Tibial nerve (tissue), 4 donors: ENCODE measurements at places on chromosomes 16 and 17. TPM values are rescaled to one million over a fixed set of nuclear protein-coding genes. Genes with fewer than 3 reads are reported as not detected.

The KRTAP4-16 gene
- total RNA-seq = not detected

The ZNF747 gene
- total RNA-seq = 17.4 TPM

The MT3 gene
- total RNA-seq = 92.4 TPM

The NATD1 gene
- 12.0 TPM for total RNA-seq

The SRCIN1 gene
- total RNA-seq = 0.44 TPM

The PYY gene
- total RNA-seq = not detected

The NTN1 gene
- 23.8 TPM for total RNA-seq

The CCR7 gene
- total RNA-seq = 1.5 TPM

The TMC7 gene
- 5.2 TPM for total RNA-seq

The KRT222 gene
- total RNA-seq = 8.0 TPM

The FLII gene
- 345 TPM for total RNA-seq

DNA sequence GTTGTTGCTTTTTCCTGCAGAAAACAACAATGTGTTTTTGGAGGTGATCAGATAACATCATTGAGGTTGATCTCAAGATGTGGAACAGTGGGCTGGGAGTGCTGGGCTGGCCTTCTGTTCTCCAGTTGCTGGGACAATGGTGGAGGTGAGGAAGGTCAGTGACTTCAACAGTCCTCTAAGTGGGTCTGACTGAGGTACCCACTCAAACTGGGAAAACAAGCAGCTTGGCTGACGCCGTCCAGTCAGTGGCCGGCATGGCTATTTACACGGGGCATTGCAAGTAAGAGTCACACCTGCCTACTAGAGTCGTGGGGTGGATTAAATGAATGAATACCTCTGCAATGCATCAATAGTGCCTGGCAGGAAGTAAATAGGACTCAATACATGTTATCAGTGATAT, 386.7 kb upstream of the ZFHX3 start:
- no peaks in the 10 kb centered on the region for H3K27me3 ChIP-seq
- no peak overlapping the region for H3K27ac ChIP-seq

DNA sequence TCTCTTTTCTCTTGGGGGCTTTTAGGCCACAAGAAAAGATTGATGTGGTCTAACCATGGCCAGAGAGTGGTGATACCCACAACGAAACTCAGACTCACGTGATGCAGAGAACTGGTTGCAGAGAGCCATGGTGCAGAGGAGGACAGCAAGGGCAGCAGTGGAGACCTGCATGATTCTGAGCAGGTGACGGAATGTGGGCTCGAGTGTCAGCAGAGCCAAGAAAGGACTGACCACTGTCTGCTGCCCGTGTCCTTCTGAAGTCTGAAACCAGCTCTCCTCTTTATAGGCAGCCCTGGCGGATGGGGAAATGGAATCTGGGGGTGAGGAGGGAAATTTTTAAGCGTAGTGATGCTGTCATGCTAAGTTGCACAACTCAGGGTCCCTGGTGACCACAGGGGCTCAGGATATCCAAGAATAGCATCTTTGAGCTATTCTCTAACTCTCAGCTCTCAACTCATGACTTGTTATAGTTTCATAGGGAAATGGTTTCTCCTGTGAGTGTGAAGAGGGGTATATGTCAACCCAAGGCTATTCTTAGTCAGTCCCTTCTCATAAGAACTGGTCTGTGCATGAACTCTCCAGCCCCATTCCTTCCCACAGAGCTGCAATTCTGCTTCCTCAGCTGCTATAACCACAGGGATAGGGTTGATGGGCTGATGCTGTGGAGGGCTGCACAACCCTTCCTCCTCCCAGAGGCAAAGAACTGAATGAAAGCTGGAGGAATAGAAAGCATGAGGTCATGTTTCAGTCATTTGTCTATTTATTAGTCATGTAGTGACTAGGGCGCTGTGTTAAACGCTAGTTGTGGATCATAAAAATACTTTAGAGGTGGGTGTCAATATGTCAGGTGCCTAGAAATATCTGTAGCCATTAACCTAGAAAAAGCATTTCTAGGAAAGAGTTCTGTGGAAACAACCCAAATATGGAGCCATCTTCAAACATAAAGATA, at the start of gene CCL3:
Gene CCL3, minus strand, starts transcription at position 256 of the 949 bp plus-strand sequence. Its CDS starts 85 bp downstream, at position 171.
- H3K36me3 ChIP-seq = no peaks in the 10 kb centered on the region
- no peak within 1 kb of the TSS for H3K4me3 ChIP-seq
- no peak for DNase-seq
- H3K4me1 ChIP-seq = no peaks in the 10 kb centered on the region
- no peak within 1 kb of the TSS for H3K27ac ChIP-seq

GRCh38 chr17:73791631-73792030, 147.4 kb upstream of the SDK2 start:
- H3K27ac ChIP-seq = no peak overlapping the region
- H3K4me3 ChIP-seq = no peak overlapping the region
- no peak for DNase-seq
- H3K36me3 ChIP-seq = no peaks in the 10 kb centered on the region

DNA sequence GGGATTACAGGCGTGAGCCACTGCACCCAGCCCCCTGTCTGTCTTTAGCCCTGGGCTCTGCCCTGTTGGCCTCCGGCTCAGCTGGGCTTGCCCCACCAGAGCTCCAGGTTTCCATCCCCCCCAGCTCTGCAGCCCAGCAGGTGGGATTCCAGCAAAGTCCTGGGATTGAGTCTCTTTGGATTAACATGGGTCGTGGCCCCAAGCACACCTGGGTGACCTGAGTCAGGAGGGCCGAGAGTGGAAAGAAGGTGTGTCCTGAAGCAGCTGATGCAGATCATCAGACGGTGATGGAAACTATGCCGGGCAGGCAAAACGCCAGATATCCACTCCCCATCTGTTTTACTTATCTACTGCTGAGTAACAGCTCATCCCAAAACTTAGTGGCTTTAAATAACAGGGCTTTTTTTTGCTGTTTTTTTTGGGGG, 72.5 kb downstream of the KNOP1 start:
- peaks cover 47% of the 10 kb centered on the region for H3K36me3 ChIP-seq
- peak; percentile 70 for DNase-seq
- no peaks in the 10 kb centered on the region for H3K4me1 ChIP-seq
- H3K27me3 ChIP-seq = no peaks in the 10 kb centered on the region

GRCh38 chr17:76014925-76015261, 12.2 kb downstream of the EVPL start:
- no peaks in the 10 kb centered on the region for H3K36me3 ChIP-seq
- peaks cover 9% of the 10 kb centered on the region for H3K4me1 ChIP-seq
- H3K27ac ChIP-seq = no peak overlapping the region
- H3K4me3 ChIP-seq = no peak overlapping the region
- DNase-seq = no peak

- no peak overlapping the region for H3K4me3 ChIP-seq
- H3K27me3 ChIP-seq = no peaks in the 10 kb centered on the region
- H3K4me1 ChIP-seq = peaks cover 50% of the 10 kb centered on the region
- no peak overlapping the region for H3K27ac ChIP-seq
Measured at GRCh38 chr16:30087181-30087898, 4.4 kb downstream of the TBX6 start.

GRCh38 chr17:79851461-79851817, 12.2 kb upstream of the CBX4 start:
- no peak overlapping the region for H3K27ac ChIP-seq
- H3K36me3 ChIP-seq = no peaks in the 10 kb centered on the region
- H3K27me3 ChIP-seq = no peaks in the 10 kb centered on the region
- no peak for DNase-seq
- no peak overlapping the region for H3K4me3 ChIP-seq

DNA sequence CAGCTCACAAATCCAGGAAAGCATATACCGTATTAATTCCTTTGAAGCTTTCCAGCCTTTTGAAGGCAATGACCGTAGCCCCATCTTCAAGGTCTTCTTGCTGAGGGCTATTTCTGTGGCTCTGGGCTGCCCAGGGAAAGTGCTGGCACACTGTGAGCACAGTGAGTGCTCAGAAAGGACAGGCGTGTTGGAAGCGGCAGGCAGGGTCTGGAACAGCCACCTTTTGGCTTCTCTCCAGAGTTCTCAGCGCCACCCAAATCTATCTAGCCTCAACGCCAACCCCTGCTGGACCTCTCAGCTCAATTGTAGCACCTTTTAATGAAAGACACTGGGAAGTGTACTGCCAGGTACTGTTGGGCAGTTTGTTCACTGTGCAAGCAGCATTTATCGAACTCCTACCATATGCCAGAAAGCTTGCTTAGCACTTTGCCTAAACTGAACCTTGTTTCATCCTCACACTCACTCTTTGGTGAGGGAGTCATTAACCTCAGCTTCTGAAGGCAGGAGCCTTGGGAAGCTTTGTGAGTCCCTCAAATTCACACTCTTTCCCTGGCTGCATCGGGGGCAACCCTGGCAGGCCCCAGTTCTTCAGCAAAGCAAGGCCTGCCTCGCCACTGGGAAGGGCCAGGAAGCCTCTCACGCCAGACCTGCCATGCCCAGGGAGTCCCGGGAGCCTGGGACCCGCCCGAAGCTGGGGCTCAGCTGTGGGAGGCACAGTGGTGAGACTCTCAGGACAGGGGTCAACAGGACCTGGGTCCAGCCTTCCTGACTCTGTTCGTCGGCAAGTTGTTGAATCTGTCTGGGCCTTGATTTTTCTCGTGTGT, 13.5 kb upstream of the CIBAR2 start:
- DNase-seq = no peak
- H3K4me3 ChIP-seq = no peak overlapping the region
- no peaks in the 10 kb centered on the region for H3K36me3 ChIP-seq
- H3K4me1 ChIP-seq = peaks cover 2% of the 10 kb centered on the region

DNA sequence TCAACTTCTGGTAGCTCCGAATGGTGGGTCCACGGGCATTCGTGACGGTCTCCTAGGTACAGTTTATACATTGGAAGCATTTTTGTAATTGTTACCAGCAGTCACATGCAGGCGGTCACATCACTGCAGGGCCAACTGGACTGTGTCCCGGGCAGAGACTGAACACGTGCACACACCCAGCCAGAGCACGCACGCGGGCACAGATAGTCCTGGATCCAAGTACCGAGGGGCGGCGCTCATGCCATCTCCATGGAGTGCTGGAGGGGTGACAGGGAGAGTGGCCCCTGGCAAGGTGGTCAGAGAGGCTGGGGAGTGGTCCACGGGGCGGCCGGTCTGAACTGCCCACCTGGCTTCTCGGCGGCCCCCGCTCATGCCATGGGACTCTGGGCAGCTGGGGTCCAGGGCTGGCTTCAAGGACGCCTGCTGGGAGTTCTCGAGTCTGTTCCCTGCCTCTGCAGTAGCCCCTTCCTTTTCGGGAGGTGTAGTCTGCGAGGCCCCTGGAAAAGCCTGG, 34.2 kb downstream of the BAIAP2 start:
- H3K4me1 ChIP-seq = peaks cover 18% of the 10 kb centered on the region
- H3K27me3 ChIP-seq = no peaks in the 10 kb centered on the region
- H3K4me3 ChIP-seq = no peak overlapping the region
- no peaks in the 10 kb centered on the region for H3K36me3 ChIP-seq
- no peak for DNase-seq

DNA sequence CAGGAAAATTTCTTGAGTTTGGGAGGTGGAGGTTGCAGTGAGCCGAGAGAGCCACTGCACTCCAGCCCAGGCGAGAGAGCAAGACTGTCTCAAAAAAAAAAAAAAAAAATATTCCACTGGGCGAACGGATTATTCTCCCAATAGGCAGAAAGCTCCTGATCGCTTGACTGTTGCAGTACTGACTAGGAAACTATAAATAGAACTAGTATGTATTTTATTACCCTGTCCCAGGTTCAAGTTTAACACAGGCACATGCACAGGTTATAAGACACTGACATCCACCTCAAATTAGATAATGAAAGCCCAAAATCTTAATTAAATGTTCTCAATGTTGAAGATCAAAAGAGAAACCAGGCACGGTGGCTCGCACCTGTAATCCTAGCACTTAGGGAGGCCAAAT, 11.5 kb downstream of the PARN start:
- no peak overlapping the region for H3K27ac ChIP-seq
- H3K4me1 ChIP-seq = no peaks in the 10 kb centered on the region
- no peaks in the 10 kb centered on the region for H3K27me3 ChIP-seq
- no peaks in the 10 kb centered on the region for H3K36me3 ChIP-seq
- DNase-seq = no peak
- no peak overlapping the region for H3K4me3 ChIP-seq

GRCh38 chr17:15654886-15655561, 29.1 kb downstream of the TRIM16 start:
- no peak for DNase-seq
- H3K27ac ChIP-seq = no peak overlapping the region
- no peak overlapping the region for H3K4me3 ChIP-seq

DNA sequence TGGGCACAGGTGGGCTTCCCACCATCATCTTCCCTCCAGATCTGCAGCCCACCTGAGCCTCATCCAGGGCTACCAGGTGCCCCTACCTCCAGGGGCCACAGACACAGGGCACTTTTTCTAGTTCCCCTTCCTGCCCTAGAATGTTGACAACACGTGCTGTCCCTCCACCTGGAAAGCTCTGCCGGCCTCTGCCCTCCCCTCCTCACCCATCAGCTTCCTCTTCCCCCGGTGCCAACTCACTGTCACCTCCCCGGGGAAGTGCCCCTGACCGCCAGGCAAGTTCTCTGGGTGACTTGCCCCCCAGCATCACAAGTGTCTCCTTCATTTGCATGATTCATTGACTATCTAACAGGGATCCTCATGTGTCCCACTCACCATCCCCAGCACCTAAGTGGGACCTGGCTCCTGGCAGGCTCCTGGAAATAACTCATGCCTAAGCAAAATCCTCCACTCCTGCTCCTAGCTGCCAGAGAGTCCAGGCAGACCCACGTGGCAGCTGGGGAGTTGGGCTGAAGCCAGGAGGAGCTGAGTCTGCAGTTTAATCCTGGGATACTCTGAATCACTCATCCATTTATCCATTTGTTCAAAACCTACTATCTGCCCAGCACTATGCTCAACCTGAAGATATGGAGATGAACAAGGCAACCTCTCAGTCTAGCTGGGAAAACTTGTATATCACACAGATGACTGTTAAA, 304.4 kb downstream of the FOXL1 start:
- H3K27ac ChIP-seq = no peak overlapping the region
- no peak for DNase-seq
- H3K4me1 ChIP-seq = no peaks in the 10 kb centered on the region
- no peaks in the 10 kb centered on the region for H3K27me3 ChIP-seq
- no peaks in the 10 kb centered on the region for H3K36me3 ChIP-seq

DNA sequence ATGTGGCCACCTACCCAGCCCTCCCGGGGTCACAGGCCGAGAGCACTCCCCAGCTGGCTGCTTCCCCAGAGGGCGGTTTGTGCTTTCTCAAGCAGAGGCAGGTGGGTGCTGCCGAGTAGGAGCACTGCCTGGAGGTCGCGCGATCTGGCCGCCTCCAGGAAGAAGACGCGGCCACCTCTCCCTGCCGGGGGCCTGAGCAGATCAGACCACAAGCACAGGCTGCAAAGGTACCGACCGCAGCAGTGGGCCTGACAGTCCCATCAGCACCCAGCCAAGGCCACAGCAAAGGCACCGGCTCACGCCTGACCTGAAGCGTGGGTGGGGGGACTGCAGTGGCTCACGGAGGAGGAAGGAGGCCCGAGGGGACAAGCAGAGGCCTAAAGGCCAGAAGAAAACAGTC, 15.2 kb upstream of the IGFALS start:
- H3K27me3 ChIP-seq = no peaks in the 10 kb centered on the region
- no peak overlapping the region for H3K4me3 ChIP-seq
- no peaks in the 10 kb centered on the region for H3K4me1 ChIP-seq
- no peak for DNase-seq
- H3K36me3 ChIP-seq = peaks cover 12% of the 10 kb centered on the region
- no peak overlapping the region for H3K27ac ChIP-seq

GRCh38 chr17:73760439-73760758, 116.2 kb upstream of the SDK2 start:
- no peak for DNase-seq
- peaks cover 18% of the 10 kb centered on the region for H3K27me3 ChIP-seq
- no peak overlapping the region for H3K27ac ChIP-seq
- no peak overlapping the region for H3K4me3 ChIP-seq
